ENCODE measurements at places on chromosomes 5 and 9.
A peak's percentile ranks its signal among the peaks of the same experiment; 100 is the strongest.

GRCh38 chr9:102950346-102950745 is 44.8 kb upstream of the CYLC2 start:
- DNase-seq = no peak

GRCh38 chr5:59773294-59773693 is 120.2 kb downstream of the PDE4D start:
- no peak for DNase-seq

GRCh38 chr5:135075621-135076020 is 41.6 kb upstream of the PITX1 start:
- no peak for DNase-seq

GRCh38 chr9:70569070-70569772 is 154.8 kb upstream of the KLF9 start:
- DNase-seq = no peak

GRCh38 chr9:75200892-75201470 is 112.7 kb downstream of the OSTF1 start:
- DNase-seq = peak; percentile 48

DNA sequence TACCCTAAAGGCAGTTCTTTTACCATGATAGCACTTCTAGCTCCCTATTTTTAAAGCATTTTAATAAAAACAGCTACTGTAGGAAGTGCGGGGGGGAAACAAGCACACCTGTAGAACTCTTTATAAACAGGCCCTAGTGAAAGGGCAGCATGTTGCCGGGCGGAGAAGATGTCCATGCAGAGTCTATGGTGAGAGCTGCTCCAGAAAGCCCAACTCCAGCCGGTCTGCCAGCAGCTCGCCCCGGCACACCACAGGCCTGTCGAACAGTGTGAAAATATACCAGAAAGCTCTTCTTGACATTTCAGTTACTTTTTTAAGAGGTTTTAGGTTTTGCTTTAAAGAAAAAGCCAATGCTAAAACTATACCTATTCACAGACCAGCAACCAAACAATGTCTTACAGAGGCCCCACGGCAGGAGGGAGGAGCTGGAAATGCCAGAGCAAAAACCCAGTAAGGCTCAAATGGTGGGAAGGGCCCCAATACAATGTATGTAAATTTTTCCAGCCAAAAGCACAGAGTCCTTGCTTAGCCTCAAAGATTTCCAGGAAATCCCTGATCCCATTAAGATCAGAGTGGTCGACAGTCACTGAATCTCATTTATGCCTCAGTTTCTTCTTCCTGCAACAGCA is 121.2 kb downstream of the SAXO1 start:
- no peak for DNase-seq

DNA sequence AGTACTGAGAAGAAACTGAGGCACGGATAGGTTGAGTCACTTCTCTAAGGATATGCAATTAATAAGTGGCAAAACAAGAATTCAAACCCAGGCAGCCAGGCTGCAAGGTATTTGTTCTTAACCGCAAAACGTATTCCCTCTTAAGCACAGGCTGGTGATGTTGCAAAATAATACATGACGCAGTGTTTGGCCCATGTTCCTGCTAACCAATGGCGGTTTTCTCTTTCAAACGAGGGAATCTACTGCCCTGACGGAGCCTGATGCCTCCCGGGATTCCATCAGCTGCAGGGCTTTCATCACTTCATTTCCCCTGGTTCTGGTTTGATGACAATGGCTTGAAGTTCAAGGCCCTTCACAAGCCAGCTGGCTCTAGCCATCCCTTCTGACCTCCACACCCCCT is 154.8 kb downstream of the SLIT3 start:
- DNase-seq = no peak

DNA sequence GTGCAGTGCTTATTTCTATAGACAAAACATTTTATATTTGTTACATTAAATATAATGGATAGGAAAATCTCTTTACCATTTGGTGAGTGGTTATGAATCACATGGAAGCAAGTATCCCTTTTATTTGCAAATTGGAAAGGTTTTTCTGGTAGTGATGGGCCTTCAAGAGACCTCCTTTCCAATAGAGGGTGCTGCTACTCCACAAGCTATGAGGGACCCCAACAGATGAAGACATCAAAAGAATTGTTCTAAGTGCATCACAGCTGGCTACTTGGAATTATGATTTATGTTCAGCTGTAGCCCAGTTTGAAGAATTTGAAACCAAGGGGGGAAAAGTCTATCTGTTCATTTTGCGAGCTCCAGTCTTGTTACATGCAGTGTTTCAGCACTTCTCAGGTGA is 493.7 kb upstream of the SGCD start:
- no peak for DNase-seq

DNA sequence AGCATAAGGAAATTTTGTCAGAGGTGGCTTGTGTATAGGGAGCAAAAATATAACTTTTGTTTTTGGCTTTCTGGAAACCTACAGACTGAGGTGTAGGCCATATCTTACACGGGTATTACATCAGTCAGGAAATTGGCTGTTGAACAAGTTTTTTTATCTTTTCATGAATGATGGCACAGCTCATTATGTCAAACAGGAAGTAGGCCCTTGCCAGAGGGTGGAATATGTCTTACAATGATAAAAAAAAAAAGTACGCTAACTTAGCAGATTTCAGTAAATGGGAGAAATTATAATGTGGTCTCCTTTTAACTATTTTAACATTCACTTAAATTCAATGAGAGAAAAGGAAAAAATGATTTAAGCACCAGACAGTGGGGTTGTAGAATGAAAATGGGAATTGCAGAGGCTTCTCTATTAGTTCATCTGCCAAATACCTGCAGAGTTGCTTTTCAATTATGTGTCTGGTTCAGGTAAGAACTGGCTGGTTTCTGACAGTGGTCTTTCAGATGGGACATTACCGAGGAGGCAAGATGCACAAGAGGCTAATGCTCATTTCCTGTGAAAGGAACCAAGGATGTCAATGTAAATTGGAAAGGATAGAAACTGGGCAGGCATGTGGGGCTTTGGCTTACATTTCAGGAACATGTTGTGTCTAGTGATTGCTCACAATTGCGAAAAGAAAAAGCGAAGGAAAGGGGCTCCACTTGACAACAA is 169.9 kb downstream of the NNT start:
- no peak for DNase-seq

DNA sequence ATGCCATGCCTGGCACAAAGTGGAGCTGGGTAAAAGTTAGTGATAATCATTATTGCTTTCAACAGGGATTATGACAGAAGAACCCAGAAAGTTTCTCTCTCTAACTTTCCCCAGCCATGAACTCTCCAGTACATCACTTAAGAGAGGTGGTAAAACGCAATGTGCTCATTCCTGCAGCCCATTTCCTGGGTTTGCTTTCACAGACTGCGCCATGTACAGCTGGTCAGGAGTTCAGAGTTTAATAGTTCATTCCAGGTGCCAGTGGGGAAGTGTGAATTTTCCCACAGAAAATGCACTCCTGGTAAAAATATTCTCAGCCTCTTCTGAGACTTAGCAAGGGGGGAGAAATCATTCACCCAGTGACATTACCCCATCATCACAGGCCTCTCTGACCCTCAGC is 35.5 kb downstream of the ADAM19 start:
- no peak for DNase-seq

- DNase-seq = no peak
These were observed 8.3 kb upstream of the TIFAB start for GRCh38 chr5:135460246-135461033.

- no peak for DNase-seq
These were observed 13.3 kb upstream of the FEM1C start for GRCh38 chr5:115557667-115558387.

DNA sequence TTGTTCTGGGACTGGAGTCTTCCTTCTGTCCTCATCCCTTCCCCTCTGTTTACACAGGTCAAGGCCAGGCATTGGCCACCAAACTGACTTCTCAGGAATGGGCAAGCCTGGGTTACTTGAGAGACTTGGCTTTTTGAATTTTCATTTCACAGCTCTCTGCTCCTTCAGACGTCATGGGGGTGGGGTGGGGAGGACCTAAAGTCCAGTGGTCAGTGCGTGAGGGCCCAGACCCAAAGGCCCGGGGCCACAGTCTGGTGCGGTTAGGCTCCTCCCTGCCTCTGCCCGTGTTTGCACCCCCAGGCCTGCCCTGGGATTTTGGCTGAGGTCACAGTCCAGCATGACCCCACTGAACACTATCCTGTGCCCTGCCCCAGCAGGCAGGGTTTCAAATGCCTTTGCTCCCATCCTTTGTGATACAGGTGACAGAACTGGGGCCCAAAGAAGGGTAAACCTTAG is 4.1 kb upstream of the CXXC5 start:
- DNase-seq = no peak

DNA sequence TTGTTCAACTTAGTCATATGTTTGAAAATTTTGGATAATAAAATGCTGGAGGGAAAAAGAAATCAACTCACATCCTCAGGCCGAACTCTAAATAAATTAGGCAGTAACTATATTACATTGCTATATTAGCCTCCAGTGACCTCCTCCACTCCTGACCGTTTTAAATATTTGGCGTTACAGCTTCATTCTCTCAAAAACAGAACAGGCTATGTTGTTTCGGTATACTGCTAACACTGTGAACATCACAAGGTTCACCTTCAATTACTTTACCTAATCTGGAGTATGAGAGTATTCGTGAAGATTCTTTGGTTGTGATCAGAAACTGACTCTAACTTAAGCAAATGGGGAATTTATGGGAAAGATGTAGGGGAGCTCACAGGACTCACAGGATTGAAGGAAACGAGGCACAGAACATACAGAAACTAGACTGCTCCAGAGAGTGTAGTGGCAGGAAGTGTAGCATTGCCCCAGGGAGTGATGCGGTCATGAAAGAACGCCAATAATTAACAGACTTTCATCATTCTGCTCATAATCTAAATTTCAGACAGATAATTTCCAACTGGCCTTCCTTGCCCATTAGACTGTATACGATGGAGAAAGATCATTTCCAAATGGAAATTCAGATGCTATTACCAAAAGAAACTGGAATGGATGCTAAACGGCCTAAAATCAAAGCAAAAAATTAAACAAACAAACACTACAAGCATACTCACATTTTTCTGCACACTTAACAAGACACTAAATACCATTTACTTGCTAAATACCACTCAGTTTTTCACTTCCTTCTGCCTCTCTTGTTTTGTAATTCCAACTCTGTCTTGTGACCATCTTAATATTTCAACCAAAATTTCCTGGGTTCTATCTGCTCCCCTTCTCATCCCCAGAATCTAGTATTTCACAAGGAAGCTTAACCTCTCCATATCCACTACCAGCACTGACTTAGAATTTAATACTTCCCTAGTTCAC is 110.1 kb upstream of the LPAR1 start:
- no peak for DNase-seq

DNA sequence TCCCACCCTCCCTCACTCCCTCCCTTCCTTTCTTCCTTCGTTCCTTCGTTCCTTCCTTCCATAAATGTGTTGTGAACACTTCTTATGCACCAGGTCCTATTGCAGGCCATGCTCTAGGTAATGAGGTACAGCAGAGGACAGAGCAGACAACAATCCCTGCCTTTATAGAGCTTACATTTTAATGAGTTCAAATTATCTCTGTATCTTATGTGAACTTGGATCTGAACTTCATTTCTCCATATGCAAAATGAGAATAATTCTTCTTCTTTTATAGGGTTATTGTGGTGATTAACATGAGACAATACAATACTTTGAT is 37.2 kb downstream of the SLC27A6 start:
- DNase-seq = no peak

- no peak for DNase-seq
These were observed 8.5 kb upstream of the ORM1 start for GRCh38 chr9:114314256-114314867.
